Kasumi-1 (cell line): ENCODE measurements at places on chromosomes 2 and 18.

GRCh38 chr2:4628998-4629501 is 925.7 kb downstream of the DCDC2C start:
- DNase-seq: no peak

DNA sequence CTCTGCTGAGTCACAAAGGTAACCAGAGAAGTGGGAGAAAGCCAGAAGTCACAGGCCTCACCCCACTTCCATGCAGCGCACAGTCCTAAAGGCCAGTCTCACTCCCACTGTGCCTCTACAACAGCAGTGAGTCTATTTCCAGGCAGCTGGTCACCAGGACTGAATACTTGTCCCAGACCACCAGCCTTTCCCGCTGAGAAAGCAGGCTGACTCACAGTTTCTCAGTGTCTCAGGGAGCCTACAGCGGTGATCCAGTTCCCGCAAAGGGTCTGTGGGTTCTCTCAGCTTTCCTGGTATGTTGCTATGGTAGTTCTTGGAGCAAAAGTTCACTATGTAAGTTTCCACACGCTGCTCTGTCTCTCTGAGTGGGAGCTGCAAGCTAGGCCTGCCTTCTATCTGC is 622.5 kb downstream of the RNF144A start:
- no peak for DNase-seq

DNA sequence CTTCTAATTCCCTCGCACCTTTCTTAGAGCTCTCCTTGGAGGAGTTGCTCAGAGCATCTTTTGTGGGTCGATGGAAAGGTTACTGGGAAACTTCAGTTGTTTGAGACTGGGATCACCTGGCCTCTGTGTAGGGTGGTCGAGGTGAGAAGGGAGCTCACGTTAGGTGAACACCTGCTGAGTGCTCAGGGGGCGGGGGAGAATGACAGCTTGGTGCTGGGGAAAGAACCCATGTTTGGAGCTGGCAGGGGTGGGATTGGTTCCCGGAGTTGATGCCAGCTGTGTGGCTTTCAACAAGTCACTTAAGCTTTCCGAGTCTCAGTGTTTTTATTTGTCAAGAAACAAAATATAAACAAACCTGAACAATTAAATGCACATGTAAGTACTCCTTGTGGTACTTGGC is 122.3 kb downstream of the GLI2 start:
- no peak for DNase-seq

GRCh38 chr2:30541680-30542079 is 94.6 kb downstream of the LCLAT1 start:
- no peak for DNase-seq

GRCh38 chr2:220781622-220782241 is 790.4 kb downstream of the EPHA4 start:
- no peak for DNase-seq

DNA sequence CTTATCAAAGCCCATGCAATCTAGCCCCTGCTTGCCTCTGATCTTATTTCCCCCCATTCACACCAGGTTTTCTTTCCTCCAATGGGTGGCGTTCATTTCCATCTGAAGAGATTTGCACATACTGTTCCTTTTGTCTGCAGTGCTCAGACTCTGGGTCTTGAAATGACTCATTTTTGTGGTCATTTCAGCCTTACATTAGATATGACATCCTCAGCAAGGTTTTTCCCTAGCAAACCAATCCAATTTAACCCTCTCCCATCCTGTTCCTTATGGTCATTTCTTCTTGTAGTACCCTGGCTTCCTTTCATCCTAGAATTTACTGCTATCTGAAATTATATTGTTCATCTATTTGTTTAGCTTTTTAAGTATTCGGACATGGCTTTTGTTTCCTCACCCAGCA is 42.5 kb upstream of the SCN1A start:
- no peak for DNase-seq

DNA sequence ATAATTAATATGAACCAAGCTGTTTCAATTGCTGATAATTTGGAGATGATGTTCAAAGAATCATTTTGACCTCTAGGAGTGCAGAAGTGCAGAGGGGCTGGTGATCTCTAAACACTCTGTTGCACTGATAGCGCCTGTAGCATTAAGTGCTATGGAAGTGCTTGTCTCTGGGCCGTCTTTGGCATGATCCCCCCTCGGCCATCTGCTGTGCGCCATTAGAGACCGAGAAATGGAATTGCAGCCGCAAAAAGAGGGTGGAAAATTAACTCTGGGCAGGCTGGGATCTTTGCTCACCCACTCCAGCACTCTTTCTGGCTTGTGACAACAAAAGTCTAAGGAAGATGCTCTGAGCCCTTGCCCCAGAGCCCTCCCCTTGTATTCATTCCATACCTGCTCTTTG is 23.4 kb downstream of the AKAIN1 start:
- DNase-seq: no peak

DNA sequence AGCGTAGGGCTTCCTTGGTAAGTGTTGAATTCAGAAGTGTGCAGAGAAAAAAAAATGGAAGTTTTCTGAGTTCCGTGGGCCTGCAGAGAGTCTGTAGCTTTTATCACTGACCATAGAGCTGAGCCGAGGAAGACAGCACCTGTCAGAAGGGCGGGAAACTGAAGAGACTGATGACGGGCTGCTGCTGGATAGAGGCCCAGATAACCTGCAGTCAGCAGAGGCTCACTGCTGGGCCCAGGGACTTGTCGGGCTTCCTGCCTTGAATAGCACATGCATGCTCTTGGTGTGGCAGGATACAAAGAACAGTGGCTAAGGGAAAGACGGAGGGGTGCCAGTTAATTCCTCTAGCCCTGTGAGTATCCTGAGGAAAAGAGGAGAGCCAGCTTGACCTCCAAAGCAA is 166.4 kb downstream of the MGAT5 start:
- no peak for DNase-seq

- DNase-seq: no peak
Measured at GRCh38 chr2:23534771-23535170, 149.8 kb downstream of the KLHL29 start.

GRCh38 chr2:81467096-81467495 is 1162.5 kb upstream of the LRRTM1 start:
- no peak for DNase-seq

DNA sequence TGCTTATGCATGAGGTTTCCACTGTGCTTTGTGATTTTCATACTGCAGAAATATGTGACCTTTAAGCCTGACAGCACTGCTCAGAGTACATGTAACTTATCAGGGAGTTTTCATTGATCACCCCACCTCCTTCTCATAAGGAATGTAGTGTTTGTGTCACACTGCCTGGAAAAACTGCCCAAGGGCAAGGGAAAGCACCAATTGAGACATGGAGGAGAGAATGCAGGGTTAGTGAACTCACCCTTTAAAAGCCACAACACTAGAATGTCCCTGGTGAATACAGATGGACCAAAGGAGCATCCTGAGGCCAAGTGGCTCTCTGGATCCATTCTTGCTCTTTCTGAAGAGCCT is 147.2 kb upstream of the SPATS2L start:
- DNase-seq: no peak

- no peak for DNase-seq
Measured at GRCh38 chr2:53233759-53234547, 533.7 kb upstream of the CHAC2 start.
